ENCODE measurements at places on chromosomes 6 and 20. TPM values are rescaled to one million over a fixed set of nuclear protein-coding genes. Genes with fewer than 3 reads are reported as not detected.
A peak's percentile ranks its signal among the peaks of the same experiment; 100 is the strongest.

DNA sequence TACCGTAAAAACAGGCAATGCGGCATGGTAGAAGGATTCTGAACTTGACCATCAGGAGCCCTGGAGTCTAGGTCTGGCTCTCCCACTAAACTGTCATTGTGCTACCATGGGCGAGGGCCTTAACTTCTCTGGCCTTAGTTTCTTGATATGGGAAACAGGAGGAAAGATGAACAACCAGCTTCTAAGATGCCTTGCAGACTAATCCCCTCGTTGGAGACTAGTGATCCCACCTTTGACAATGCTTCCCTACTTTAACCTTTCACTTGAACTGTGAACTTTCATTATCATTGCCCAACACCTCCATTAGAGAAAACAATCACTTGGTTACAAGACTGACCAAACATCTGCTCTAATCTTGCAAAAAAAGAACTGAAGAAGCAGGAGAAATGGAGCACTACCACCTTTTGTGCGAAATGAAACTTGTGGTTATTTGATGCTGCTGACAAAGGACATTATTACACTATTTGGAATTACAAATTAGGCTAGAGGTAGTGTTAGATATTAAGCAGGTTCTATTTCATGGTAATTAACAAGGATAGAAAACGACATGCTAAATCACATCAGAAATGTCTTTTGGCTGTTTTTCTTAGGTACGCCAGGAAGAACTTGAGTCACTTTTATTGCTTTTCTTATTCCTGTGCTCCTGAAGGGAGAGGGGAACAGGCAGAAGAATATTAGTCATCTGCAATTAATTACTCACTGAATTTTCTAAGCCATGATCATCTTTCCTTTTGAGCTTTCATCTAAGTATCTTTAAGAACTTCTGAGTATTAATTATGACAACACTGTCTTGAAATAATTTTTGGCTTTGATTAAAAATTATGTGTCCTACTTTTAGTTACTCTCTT lies 39.1 kb upstream of the ARHGAP18 start:
- no peak for DNase-seq

GRCh38 chr20:3658716-3659491 lies 4.3 kb downstream of the GFRA4 start:
- no peak for DNase-seq

GRCh38 chr6:33961691-33962090 lies 157.9 kb upstream of the MLN start:
- DNase-seq = no peak

GRCh38 chr6:1916334-1917070 lies 306.8 kb downstream of the FOXC1 start:
- no peak for DNase-seq

DNA sequence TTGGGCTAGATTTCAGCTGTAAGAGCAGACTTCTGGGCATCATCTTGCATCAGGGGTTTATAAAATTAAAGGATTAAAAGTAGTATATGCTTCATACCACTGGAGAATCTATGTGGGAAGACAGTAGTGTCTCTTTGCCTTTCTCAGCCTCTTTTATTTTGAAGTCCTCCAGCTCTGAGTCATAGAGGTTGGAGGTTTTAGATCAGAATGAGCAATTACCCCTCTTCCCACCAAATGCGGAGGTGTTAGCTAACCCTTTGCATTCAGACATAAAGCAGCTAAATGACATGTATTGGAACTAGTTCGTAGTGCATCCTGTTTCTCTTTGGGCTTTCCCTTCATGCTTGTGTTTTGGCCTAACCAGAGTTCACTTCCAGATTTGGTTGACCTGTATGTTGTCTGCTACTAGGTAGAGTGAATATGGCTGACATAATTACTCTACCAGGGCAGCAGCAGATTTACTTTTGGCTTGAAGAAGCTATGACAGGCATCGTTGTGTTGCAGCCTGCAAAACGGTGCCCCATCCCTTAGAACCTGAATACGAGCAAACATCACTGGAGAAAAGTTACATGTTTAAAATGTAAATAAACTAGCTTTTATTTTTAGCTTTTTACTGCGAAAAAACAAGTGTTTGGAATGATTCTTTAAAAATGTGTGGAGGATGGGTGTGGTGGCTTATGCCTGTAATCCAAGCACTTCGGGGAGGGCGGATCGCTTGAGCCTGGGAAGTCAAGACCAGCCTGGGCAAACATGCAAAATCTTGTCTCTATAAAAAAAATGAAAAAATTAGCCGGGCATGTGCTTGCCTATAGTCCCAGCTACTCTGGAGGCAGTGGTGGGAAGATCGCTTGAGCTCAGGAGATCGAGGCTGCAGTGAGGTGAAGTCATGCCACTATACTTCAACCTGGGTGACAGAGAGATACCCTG lies 82.2 kb downstream of the MYO6 start:
- DNase-seq = no peak

- no peak for DNase-seq
Measured at GRCh38 chr6:157927011-157927410, 54.7 kb upstream of the SYNJ2 start.

DNA sequence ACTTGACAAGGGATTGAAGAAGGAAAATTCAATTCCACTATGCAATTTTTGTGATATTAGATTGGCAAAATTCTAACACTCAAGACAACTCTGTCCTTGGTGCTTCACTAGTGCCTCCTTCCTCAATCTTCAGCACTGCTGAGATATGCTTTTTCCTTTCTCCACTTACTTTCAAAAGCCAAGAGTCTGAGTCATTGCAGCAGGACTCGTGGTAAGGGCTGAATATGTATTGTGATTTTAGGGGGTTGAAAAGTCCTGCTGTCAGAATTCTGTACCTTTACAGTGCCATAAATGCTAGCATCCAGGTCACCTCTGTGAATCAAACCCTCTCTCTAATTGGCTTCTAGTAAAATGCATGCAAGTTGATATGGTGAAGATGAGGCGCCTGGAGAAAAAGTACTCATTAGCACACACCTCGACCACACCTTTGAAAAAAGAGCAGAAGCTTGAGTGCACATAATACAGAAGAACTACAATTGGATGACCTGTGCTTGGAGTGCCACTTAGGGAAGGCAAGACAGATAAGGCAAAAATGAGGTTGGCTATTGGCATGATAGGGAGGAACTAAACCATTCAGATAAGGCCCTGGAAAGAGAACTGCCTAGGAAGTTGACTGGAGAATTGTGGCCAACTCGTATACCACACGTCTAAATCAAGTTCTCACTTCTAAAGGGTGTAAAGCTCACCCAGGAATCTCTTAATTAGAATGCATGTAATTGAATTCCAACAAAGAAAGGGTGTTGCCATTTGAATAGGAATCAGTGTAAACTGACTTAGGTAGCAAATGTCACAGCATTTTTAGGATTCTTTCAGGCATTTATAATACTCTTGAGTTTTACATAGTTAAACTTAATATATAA lies 43.6 kb upstream of the FAM83B start:
- peak; percentile 53 for DNase-seq

DNA sequence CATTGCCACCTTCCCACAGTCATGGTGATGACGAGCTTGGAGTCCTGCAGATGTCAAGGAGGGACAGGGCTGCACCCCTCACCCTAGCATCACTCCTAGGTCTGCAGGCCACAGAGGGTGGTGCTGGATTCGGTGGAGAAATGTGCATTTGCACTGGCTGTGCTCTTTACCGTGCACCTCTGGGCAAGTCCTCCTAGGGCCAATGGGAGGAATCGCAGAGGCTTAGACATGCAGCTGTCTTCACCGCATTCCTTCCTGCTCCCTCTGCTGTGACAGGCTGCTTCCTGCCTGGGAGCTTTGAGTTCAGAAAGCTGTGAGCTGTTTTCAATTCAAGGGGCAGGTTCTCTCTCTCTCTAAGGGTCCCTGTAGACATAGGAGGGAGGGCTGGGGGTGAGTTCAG lies 85.1 kb downstream of the EDN3 start:
- no peak for DNase-seq

DNA sequence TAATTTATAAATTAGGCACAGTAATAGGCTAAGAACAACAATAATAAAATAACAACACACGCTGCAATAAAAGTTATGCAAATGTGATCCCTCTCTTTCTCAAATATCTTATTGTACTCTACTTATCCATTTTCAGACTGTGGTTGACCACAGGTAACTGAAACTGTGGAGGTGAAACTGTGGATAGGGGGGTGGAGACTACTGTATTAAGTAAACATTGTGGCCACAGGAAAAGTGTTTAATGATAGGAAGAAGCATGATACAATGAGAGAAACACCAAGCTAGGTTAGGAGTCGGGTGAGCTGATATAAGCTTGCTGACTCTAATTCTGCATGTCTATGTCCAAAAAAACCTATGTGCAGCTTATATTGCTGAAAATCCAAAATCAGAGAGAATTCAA lies 23.0 kb downstream of the NHLRC1 start:
- no peak for DNase-seq

DNA sequence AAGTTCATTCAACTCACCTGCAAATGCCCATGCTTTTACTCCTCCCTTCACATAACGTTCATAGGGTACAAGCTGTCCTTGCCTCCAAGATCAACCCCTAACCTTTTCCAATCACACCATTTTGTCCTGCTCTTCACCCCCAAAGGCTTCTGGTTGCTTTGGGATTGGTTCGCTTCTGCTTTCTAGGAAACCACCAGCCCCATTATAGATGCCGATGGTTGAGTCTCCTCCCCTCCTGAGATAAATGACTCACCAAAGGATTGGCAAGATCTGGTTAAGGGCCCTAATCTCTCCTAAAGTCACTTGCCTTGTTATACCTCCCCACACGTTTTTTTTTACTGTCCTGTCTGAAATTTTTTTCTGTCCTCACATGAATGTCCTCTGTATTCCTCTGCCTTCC lies 311.4 kb downstream of the HACE1 start:
- no peak for DNase-seq

DNA sequence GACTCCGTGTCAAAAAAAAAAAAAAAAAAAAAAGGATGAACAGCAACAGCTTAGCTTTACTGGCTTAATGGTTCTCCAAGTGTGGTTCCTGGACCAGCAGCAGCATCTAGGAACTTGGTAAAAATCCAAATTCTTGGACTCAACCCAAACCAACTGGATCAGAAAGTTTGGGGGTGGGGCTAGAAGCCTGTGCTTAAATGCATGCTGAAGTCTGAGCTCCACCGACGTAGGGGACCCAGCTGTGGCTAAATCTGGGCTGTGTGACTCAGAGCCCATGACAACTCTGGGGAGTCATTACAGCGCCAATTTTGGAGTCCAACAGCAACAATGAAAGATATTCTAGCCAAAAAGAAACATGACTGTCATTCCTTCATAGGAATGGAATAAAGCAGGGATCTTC lies 13.6 kb upstream of the CHD6 start:
- no peak for DNase-seq

DNA sequence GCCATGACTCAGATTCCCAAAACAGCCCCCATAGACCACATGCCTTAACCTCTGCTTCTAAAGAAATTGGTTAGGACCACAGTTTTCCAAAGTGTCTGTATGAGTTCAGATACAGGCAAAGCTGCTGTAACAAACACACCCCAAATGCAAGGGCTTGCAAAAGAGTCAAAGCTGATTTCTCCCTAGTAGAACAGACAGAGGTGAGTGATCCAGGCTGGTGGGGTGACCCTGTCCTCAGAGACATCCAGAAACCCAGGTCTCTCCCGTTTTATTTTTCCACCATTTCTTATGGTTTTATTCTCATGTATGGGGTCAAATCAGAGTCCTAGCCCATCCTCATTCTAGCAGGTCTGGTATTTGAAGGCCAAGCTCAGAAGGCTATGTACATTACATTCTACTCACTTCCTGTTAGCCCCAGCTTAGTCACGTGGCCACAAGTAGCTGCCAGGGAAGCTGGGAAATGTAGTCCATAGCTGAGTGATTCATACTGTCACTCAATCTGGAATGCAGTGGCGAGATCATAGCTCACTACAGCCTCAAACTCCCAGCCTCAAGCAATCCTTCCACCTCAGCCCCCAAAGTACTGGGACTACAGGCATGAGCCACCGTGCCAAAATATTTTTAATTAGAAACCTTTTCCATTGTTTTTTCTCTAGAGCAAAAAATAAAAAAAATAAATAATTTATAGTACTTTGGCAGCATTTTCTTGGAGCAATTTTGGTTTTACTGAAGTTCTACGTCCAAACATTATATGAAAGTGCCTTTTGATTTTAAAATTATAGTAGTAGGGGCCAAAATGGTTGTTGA lies 175.2 kb downstream of the ZMYND8 start:
- DNase-seq = peak; percentile 60

- no peak for DNase-seq
Measured at GRCh38 chr6:144193181-144193580, 42.9 kb downstream of the STX11 start.

DNA sequence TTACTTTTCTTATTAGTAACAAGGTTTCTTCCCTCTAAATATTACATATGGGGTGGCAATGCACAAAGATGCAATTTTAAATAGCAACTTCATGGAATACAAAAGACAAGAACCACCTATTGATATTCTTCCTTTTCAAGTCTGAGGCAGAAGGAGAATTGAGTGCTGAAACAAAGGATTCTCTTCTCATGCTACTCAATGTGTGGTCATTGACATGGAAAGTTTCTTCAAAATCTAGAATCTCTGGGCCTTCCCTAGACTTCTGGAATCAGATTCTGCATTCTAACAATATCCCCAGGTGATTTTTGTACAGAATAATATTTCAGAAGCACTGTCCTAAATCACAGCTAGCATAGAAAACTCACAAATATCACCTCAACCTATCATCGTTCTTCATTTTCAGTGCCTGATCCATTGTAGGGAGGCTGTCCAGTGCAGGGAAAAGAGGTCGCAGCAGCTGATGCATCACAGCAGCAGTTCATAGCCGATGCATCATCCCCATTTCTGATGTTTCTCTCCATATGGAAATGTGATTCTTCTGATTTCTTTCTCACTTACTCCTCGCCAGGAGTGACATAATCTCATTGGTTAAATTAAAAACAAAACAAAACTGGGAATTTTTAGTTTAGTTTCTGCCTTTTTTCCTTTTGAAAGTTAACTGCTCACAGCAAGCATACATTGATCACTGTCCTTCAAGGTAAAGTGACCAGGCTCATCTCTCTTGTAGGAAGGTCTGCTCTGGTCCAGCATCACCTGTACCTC lies 139.5 kb upstream of the FAM83B start:
- no peak for DNase-seq

GRCh38 chr6:39439342-39440038 lies 117.0 kb upstream of the KCNK16 start:
- no peak for DNase-seq

Gene RAET1G
- 1.5 TPM for total RNA-seq

Gene PRKN
- total RNA-seq = 2.8 TPM

Gene SLC16A10
- total RNA-seq = 42.2 TPM

Gene C6orf132
- 11.6 TPM for total RNA-seq

Gene PACRG
- total RNA-seq = 0.32 TPM

Gene IMPG1
- total RNA-seq = 0.44 TPM

Gene BPIFA1
- total RNA-seq = not detected

Gene GGTLC1
- not detected for total RNA-seq

Gene LHFPL5
- not detected for total RNA-seq

Gene ECT2L
- total RNA-seq = 0.16 TPM

Gene FAM162B
- 8.0 TPM for total RNA-seq

Gene KHDC1
- 6.9 TPM for total RNA-seq

Gene IL17F
- not detected for total RNA-seq

Gene TBPL1
- total RNA-seq = 26.2 TPM

Gene GATA5
- total RNA-seq = 28.7 TPM

Gene ZNF165
- total RNA-seq = 9.4 TPM
